Esophagus mucosa (tissue), 1 donor: ENCODE measurements at places on chromosomes 4 and X. TPM values are rescaled to one million over a fixed set of nuclear protein-coding genes. Genes with fewer than 3 reads are reported as not detected.

GSX2 gene
- total RNA-seq = not detected

TEX13D gene
- not detected for total RNA-seq

GRIA2 gene
- total RNA-seq = not detected

- ATAC-seq = no peak
Measured at GRCh38 chrX:134782796-134783195, 124.5 kb upstream of the PLAC1 start.

DNA sequence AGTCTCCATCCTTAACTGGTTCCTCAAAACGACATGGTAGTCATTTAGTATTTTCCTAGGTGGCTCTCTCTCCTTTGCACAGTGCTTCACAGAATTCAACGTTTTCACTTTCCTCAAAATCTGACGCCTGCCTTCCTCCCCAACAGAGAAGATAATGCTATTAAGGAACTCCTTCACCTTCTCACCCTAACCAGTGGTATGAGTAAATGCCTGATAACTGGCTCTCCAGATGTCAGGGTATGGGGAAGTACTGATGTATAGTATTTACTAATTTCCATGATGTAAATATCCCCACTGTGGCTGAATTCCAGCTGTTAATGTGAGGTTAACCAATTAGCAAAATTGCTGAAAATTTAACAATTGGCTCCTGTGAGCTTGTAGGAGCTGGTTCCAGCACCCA lies 28.8 kb upstream of the NSUN7 start:
- no peak for ATAC-seq

DNA sequence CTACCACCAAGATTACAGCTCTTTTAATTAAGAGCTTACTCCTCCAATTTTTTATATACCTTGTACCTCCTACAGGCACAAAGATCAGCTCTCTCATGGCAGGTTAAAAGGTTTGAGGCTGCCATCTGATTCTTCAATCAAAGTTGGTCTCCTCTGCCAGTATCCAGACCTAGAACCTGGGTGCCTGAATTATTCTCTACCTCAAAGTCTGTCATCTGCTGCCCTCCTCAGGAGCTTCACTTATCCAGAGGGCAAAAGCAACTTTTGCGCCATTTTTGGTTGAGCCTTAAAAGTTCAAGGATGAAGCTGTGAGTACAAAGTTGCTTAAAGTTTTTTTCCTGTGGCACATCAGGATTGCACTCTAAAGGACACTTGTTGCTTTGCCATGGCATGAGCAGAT lies 343.7 kb upstream of the PPP1R2C start:
- ATAC-seq = no peak

- peak; percentile 70 for ATAC-seq
Measured at GRCh38 chr4:151409470-151410313, 716 bp downstream of the FHIP1A start.

GRCh38 chr4:150714462-150715438 lies 132.8 kb downstream of the MAB21L2 start:
- no peak for ATAC-seq
